ENCODE measurements at places on chromosomes 5 and 9.

- DNase-seq = peak; percentile 30
Observed at GRCh38 chr5:135135530-135136226, 101.7 kb upstream of the PITX1 start.

DNA sequence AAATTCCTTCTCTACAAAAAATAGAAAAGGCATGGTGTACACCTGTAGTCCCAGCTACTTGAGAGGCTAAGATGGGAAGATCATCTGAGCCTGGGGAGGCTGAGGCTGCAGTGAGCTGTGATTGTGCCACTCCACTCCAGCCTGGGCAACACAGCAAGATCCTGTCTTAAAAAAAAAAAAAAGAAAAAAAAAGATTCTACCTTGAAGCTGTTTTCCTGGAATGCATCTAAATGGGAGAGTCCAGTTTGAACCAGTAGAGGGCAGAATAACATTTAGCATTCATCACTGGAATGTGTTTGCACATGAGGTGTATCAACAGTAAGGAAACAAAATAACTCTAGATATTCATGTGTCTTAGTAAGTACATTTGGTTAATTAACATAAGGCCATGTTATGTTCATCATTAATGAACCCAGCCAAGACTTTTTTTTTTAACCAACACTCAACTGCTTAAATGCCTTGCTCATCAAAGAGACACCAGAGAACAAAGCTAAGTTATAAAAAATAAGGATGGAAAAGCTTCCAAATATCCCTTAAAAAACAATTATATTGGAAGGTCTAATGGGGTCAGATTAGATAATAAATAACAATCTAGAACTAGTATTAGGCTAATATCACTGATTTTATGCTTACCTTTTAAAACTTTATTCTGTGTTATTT, 16.1 kb downstream of the IFNE start:
- DNase-seq = no peak

GRCh38 chr9:94668928-94669729, 29.8 kb upstream of the FBP1 start:
- DNase-seq = peak; percentile 40

DNA sequence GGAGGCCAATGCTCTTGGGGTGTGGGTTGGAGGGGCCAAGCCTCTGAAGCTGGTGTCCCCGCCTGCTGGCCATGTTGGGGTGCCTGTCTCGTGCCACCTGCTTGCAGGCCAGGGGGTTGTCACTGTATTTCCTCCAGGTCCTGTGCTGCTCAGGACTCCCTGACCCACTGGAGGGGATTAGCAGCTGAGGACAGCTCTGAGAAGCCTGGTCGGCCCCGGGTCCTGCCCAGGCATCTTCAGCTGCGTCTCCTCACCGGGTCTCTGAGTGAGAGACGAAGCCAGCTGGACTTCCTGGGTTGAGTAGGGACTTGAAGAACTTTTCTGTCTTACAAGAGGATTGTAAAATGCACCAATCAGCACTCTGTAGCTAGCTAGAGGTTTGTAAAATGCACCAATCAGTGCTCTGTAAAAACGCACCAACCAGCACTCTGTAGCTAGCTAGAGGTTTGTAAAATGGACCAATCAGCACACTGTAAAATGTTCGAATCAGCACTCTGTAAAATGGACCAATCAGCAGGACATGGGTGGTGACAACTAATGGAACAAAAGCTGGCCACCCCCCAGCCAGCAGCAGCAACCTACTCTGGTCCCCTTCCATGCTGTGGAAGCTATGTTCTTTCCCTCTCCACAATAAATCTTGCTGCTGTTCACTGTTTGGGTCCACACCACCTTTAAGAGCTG, 20.6 kb upstream of the SLC9A3 start:
- DNase-seq = no peak

GRCh38 chr9:30075451-30076199, 2308.8 kb upstream of the ACO1 start:
- DNase-seq = no peak

DNA sequence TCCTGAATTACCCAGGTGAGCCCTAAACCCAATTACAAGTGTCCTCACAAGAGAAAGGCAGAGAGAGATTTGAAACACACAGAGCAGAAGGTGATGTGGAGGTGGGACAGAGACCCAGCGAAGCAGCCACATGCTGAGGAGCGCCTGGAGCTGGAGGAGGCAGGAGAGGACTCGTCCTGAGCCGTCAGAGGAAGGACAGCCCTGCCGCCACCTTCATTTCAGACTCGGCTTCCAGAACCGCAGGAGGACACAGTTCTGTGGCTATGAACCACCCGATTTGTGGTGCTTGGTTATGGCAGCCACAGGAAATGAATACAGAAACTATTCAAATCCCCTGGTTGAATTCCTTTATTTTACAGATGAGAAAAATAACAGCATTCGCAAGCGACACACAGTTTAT, 16.4 kb upstream of the FBP1 start:
- no peak for DNase-seq

DNA sequence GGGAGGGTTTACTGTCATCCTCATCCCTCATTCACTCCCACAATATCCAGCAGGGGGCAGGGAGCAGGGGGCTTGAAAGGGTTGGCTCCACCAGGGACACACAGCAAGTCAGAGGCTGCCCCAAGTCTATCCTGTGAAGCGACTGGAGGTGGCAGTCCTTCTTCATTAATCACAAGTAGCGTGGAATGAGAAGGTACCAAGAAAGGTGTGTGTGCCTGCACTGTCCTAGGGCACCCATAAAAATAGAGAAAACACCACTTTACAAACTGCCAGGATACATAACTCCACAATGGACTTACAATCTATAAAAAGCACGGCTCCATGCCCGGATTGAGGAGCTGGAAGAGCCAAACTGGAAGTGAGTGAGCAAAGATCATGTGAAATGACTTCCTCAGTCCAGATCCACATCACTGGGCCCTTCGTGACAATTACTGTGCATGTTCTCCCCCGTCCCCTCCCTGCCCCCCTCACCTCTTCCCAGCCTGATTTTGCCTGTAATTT, 183.9 kb downstream of the SLIT3 start:
- DNase-seq = no peak

DNA sequence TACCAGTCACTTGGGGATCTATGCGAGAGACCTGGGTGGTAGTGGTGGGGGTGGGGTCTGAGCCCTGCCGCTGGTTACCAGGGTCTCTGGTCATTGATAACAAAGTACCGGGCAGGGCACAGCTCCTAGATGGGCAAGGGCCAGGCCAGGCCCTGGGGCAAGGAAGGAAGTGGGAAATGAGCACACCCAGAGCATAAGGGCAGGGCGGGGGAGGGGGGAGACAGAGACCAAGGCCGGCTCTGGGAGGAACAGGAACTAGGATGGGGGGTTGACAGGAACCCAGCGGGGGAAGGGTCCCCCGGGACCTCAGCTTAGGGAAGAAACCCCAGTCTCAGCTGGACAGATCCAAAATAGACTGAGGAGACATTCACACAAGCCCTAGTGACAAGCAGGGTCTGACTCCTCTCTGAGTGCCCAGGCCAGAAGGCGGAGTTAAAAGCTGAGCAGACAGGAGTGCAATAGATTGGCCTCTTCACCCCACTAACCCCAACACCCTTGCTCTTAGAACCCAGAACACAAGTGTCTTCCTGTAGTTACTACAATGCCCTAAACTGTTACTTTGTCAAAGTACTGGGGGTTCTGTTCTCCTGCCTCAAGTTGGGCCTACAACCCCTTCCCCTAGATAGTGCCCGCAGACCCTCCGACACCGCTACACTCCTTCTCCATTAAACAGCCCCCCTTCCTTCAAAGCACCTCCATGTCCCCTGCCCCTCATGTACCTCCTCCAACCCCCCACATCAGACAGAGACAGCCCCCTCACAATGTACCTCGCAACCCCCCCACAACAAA, 628 bp downstream of the ATOSB start:
- peak; percentile 65 for DNase-seq

- DNase-seq = peak; percentile 71
Observed at GRCh38 chr9:77598524-77598923, 49.6 kb downstream of the GNA14 start.

GRCh38 chr5:62617943-62618342, 39.3 kb downstream of the LRRC70 start:
- DNase-seq = no peak

- no peak for DNase-seq
Observed at GRCh38 chr9:126236273-126236672, 90.4 kb upstream of the MVB12B start.

DNA sequence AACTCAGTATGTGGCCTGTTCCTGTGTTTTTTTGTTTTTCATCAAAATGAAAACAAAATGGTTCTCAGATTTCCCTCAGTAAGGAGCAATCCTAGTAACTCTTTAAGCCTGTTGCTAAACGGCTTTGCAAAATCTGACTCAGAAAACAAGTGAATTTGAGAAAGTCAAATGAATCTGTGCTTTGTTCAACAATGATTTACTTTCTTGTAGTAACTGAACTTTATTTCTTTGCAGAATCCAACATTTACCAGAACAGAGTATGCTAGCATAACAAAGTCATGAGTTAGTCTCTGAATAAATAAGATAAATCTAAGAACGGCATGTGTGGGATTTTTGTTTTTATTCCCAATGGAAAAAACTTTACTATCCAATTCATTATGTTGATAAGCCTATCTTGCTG, 93.8 kb downstream of the OXCT1 start:
- DNase-seq = no peak

DNA sequence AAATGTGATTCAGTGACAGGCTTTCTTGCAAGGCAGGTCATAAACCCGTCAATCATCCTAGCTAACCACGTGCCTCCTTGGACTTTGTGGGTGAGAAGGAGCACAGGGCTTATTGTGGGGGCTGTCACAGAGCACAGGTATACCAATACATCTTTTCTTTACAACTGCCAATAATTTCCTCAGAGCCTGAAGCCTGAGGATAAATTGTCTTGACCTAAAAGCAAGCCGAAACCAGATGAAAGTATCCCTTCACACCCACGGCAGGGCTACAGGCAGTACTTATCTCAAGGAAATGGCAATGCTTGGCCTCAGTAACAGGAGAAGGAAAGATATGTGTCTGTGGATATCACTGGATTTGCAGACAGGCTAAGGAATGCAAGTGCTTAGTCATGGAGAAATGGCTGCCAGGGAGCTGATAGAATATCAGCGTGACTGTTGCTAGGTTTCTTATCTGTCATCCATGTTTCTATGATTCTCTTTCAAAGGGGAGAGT, 90.3 kb upstream of the ZNF366 start:
- DNase-seq = no peak

GRCh38 chr5:56989676-56990075, 37.8 kb upstream of the MIER3 start:
- DNase-seq = no peak

- no peak for DNase-seq
Observed at GRCh38 chr9:97551308-97551707, 49.8 kb downstream of the TMOD1 start.

- DNase-seq = no peak
Observed at GRCh38 chr5:35172533-35172932, 57.8 kb downstream of the PRLR start.

DNA sequence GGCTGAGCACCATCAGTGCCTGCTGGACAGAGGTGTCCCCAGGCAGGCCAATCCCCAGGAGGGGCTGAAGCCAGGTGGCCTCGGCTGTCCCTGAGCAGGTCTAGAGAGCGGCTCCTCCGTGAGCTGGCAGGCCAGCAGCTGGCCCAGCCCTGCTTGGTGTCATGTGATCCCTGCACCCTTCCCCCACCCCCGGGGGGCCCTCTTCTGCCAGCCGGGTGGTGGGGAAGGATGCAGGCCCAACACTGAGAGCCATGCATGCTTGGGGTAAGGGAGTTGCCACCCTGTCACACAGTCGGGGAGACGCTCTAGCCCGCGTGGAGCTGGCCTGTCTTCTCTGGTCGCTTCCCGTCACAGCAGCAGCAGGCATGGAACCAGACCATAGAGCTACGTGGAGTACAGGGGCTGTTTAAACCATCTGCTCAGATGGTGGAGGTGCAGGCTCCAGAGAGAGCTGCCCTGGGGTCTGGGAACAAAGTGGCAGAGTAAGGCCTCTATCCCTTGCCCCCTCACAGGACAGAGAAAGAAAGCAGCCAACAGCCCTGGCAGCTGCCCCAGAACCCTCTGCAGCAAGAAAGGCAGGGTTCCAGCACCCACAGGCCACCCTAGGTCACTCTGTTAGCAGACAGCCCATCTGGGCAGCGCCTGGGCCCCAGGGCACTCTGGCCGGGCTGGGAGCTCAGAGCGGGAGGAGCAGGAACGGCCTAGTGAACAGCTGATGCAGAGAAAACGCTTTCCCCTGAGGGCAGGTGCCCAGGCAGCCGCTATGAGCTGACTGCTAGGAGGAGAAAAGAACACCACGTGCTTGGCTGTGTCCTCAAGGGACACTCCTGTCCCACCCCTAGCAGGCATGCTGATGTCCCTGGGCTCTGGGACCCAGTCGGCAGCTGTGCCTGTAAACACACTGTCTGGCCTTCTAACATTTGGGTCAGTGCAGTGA, 6.8 kb downstream of the RALGDS start:
- peak; percentile 37 for DNase-seq

DNA sequence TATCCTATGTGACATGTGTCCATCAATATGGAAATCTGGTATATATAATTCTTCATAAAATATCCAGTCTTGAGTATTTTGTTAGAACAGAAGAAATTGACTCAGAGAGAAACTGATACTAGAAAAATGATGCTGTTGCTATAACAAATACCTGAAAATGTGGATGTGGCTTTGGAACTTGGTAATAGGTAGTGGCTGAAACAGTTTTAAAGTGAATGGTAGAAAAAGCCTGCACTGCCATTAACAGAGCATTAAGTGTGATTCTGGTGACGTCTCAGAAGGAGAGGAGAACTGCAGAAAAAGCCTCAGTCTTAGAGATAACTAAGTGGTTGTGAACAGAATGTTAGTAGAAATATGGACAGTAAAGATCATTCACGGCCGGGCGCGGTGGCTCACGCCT, 634.9 kb upstream of the ZNF608 start:
- DNase-seq = no peak

DNA sequence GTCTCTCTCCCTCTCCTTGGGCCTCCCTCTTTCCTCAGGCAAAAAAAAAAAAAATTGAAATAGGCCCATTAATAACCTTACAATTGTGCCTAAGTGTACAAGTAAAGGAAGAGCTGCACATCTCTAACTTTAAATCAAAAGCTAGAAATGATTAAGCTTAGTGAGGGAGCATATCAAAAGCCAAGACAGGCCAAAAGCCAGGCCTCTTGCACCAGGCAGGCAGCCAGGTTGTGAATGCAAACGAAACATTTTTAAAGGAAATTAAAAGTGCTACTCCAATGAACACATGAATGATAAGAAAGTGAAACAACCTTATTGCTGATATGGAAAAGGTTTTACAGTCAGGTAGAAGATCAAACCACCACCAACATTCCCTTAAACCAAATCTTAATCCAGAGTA, 383.4 kb downstream of the KIAA0825 start:
- DNase-seq = no peak

- no peak for DNase-seq
Observed at GRCh38 chr9:135547756-135548736, 2.1 kb downstream of the OBP2A start.
